Fibroblast of skin of right quadriceps (primary cell): ENCODE measurements at places on chromosomes 5 and 9.

GRCh38 chr5:22998774-22999173, 145.6 kb upstream of the CDH12 start:
- no peak for DNase-seq

- no peak for DNase-seq
Observed at GRCh38 chr5:33588654-33589372, 148.0 kb downstream of the TARS1 start.

- no peak for DNase-seq
Observed at GRCh38 chr5:168885324-168886120, 306.4 kb upstream of the PANK3 start.

GRCh38 chr5:74085186-74085585, 459.2 kb downstream of the ARHGEF28 start:
- DNase-seq, result no peak

GRCh38 chr5:23522553-23522952, 15.1 kb downstream of the PRDM9 start:
- no peak for DNase-seq

- DNase-seq, result no peak
Observed at GRCh38 chr9:29228558-29228957, 1655.3 kb upstream of the C9orf72 start.

- DNase-seq, result peak; percentile 35
Observed at GRCh38 chr9:123749580-123750202, 180.2 kb downstream of the DENND1A start.
